Lower lobe of right lung (tissue), 2 donors: ENCODE measurements at places on chromosomes 13 and 19.
A peak's percentile ranks its signal among the peaks of the same experiment; 100 is the strongest.

DNA sequence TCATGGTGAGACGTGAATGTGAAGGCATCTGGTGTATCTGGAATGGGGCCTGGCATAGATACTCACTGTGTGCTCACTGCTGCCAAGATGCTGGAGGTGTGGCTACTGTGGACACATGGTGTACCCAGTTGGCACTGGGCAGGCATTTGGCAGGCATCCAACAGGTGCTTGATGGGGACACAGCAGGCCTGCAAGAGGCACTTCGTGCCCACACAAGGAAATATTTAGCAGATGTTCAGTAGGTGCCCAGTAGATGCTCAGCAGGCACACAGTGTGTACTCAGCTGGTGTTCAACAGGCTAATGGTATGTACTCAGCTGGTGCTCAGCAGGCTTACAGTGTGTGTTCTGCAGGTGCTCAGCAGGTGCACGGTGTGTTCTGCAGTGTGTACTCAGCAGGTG, 14.2 kb downstream of the CRTC1 start:
- DNase-seq, result peak; percentile 73

DNA sequence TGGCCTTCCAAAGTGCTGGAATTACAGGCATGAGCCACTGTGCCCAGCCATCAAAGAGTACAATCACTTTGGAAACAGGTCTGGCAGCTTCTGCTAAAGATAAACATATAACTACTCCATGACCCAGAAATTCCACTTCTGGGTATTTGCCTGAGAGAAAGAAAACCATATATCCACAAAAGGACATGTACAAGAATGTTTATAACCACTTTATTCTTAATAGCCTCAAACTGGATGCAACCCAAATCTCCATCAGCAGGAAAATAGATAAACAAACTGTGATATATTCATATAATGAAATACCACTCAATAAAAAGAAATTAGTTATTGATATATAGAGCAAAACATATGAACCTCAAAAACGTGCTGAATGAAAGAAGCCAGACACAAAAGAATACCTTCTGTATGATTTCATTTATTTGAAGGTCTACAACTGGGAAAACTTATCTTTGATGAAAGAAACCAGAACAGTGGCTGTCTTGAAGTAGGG, 40.5 kb downstream of the TEX26 start:
- no peak for DNase-seq

DNA sequence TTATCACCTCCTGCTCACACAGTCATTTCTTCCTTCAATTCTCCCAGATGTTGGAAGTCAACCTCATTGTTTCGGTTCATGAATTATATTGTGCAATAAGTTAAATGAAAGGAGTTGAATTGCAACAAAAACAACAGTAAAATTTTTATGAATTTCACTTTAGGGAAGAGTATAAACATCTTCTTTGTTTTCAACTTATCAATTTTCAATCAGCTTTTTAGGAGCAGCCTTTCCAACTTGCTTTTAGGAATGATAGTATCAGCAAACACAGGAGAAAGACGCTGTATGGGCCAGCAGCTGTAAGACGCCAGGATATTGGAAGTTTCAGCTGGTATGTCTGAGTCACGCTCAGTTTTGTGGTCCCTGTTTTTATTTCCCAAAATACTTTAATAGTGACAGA, 132.5 kb upstream of the ARGLU1 start:
- no peak for DNase-seq

DNA sequence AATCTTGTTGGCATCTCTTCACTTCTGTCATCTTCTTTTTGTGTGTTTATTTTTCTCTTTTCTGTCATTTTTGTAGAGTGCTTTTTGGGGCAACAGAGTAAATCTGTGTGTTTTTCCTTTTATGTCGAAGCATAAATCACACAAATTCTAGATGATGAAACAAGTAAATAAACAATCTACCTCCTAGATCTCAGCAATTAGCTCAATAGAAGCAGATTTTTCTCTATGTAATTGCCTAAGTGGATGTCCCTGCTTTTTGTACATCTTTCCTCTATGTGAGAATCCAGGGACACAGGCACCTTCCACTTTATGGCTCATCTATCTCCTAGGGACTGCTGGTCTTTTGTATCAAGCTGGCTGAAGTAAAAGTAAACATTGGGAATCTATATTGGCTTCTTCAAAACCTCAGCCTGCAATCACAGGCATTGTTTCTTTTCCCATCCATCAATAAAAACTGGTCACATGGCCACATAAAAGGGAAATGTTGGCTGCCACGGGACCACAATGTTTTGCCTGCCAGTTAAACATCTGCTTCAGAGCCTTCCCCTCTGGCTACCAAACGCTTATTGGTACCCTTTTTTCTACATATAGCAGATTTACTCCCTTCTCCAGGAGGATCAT, 323.8 kb downstream of the LMO7 start:
- DNase-seq, result no peak

DNA sequence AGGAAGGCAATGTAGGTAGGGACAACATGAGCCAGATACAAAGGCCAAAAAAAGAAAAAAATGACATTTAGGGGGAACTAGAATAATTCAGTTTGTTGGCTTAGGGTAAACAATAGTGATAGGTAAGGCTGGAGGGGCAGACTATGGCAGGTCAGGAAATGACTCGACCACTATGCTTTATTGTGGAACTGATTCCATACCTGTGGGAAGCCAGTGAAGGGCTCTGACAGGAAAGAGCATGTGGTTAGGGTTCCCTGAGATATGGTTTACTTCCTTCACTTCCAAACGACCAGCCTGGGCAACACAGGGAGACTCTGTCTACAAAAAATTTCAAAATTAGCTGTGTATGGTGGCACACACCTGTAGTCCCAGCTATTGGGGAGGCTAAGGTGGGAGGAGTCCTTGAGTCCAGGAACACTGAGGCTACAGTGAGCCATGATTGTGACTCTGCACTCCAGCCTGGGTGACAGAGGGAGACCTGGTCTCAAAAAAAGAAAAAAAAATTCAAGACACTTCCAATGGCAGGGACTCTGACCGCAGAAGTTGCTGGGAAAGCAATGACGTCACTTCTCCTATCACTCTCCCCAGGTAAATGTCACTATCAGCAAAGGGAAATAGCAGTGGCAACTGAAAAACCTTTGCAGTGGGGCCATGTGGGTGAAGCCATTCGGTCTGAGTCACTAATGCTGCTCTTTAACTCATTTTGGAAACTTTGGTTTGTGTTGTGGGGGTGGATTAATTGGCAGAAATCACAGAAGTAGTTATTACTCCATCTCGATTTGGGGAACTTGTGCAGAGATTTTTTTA, 192.8 kb upstream of the TSC22D1 start:
- DNase-seq, result no peak

GRCh38 chr13:94617389-94618000, 15.8 kb downstream of the GPR180 start:
- no peak for DNase-seq

GRCh38 chr13:99176309-99177276, 24.1 kb upstream of the UBAC2 start:
- DNase-seq, result peak; percentile 77

DNA sequence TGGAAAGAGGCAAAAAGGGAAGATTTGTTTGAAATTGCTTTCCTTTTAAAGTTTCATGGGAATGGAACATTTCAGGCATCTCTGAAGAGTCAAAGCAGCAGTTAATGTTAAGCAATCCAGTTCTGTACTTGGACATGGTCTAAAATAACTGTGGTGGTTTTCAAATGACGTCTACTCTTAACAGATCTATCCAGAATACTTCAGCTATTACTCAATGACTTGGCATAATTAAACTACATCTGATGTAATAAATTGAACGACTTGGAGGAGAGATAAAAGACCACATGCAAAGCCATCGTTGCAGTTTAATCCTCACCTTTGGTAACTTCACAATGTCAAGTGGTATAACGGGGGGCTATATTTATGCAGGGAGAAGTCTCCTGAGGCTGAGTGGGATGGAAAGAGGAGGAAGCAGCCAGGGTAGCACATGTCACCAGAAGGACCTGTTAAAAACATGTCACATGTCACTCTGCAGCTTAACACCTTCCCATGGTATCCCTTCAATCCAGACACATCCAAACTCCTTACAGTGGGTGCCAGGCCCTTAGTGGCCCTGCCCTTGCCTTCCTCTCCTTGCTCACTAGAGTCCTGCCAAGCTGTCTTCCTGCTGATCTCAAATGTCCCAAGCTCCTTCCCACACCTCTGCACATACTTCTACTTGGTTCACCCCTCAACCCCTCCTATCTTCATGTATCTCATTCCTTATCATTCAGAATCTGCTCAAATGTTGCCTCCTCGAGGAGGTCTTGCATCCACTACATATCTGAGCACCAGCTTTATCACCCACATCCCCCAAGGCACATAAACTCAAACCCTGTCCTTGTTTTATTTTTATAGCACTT, 327.8 kb downstream of the SUCLA2 start:
- DNase-seq, result no peak

DNA sequence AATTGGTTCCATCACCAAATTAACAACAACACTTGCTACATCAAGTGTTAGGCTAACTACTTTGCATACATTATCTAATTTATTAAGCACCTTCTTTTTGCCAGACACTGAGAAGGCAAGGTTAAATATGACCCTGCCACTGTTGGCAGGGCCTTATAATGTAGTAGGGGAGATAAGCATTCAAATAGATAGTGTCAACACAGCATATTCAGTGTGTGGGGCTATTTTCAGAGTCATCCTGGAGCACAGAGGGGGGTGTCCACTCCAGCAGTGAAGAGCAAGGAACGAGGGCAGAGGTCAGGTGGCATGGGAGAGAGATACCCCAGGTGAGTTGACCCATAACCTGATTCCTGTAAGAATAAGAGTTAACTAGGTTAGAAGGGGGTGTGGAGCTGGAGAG, 121.6 kb downstream of the COG6 start:
- no peak for DNase-seq

DNA sequence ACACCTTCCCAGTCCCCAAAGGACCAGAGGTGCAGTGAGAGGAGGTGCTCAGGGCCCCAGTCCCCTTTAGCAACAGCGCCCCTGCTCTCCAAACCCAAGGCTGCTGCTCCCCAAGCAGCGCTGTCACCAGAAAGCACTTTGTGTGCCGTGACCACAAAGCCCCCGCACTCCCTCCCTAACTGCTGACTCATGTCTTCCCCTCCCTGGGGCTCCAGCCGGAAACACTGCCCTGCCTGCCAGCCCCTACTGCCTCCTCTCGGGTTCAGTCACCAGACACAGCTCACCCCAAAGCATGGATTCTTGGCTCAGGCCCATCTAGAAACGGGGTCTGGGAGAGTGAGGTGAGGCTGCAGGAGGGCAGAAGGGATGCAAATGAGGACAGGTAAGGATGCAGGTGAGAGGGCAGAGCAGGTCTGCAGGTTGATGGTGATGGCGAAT, 4.9 kb upstream of the TNFSF14 start:
- DNase-seq, result peak; percentile 73
